AG09319 (cell line): ENCODE measurements at places on chromosomes 2 and 18.
A peak's percentile ranks its signal among the peaks of the same experiment; 100 is the strongest.

- DNase-seq = no peak
These were observed 12.6 kb downstream of the MRPL44 start for GRCh38 chr2:223969856-223970255.

GRCh38 chr2:60675301-60675700, 80.8 kb upstream of the PAPOLG start:
- DNase-seq = no peak

DNA sequence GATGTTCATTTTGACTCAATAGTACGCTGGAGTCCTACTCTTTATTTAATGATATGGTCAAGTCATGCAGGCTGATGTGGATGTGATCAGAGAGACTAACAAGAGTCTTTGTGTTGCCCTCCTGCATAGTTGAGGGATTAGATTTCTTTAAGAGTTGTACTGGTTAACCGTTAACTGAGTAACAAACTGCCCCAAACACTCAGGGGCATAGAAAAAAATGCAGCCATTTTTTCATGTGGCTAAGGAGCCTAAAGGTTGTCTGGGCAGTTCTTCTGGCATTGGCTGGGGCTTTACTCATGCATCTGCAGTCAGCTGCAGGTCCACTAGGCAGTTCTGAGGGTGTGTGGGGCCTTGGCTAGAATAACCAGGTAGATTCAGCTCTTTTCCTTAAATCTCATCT, 32.5 kb downstream of the DOCK10 start:
- no peak for DNase-seq

- no peak for DNase-seq
These were observed 128.5 kb downstream of the KCNE4 start for GRCh38 chr2:223180463-223180862.

GRCh38 chr18:24488824-24489493, 28.5 kb downstream of the HRH4 start:
- DNase-seq = no peak

GRCh38 chr2:152627351-152627957, 89.8 kb downstream of the PRPF40A start:
- no peak for DNase-seq

- no peak for DNase-seq
These were observed 174.3 kb downstream of the RBM43 start for GRCh38 chr2:151087377-151087776.

- no peak for DNase-seq
These were observed 207.9 kb downstream of the CMPK2 start for GRCh38 chr2:6657855-6658254.

GRCh38 chr2:132252894-132253264, 91.1 kb upstream of the ANKRD30BL start:
- no peak for DNase-seq

GRCh38 chr2:120559401-120559800, 176.3 kb upstream of the GLI2 start:
- DNase-seq = peak; percentile 86

DNA sequence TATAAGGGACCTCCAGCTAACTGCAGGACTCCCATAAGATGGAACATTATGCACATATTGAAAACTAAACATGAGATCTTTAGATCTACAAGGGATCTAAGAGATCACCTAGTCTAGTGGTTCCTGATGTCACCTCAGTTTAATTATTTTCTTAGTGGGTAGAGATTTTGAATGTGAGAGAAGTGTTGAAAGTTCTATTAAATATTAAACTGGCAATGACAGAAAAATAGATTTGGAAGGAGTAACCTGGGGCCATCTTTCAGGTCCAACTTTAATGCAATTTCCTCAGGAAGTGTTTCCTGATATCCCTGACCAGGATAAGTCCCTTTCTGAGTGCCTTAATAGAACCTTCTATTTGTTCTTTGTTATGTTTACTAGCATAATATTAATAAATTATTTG, 29.1 kb upstream of the CPS1 start:
- DNase-seq = no peak

- no peak for DNase-seq
These were observed 420.6 kb upstream of the UBE2E3 start for GRCh38 chr2:180559771-180560170.

- DNase-seq = no peak
These were observed 144.4 kb downstream of the MREG start for GRCh38 chr2:215868846-215869543.

DNA sequence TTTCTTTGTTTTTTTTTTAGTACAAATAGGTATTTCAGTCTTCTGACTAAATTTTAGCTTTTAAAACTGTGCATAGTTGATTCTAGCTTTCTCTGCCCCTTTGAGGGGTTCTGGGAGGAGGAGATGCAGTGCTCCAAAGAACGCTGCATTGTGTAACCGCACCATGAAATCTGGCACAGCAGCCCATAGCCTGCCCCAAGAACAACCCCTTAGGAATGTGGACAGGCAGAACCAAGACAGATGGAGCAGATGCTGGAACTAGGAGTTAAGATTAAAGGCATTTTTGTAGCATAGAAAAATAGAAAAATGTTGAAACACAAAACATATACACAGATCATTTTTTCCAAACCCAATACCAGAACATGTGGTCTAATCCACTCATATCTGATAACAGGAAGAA, 187.5 kb downstream of the SCG2 start:
- DNase-seq = peak; percentile 49

DNA sequence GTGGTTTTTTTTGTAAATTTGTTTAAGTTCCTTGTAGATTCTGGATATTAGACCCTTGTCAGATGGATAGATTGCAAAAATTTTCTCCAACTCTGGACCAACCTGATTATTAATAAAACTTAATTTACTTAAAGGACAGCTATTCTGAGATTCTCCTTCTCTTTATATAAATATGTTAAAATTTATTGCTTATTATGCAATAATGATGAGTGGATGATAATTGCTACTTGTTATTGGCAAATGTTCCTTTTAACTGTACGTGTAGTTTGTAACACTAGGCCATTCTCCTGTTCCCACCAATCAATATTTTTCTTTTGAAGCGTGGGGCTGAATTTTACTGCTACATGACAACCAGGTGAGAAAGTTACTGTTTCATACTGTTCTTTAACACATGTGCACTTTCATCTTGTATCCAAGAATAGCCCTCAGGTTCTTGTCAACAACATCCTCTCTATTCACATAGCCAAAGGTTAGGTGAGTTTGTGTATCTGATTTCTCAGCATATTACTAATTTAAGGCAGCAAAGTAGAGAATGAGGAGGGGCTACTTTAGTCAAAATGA, 16.6 kb upstream of the STK17B start:
- DNase-seq = no peak

DNA sequence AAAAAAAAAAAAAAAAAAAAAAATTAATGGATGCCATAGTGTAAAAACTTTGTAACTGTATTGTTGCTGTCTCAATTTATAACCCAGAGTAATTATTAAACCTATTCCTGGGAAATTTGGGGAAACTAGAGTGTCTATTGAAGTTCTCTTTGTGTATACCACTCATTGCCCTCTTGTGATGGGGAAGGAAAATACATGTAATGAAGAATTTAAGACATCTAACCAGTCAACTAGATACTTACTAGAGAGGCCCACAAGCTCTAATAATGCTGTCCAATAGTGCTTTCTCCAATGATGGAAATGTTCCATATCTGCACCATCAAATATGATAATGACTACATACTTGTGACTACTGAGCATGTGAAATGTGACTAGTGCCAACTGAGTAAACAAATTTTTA, 168.5 kb upstream of the SLC39A10 start:
- no peak for DNase-seq

GRCh38 chr2:239021224-239021623, 173.3 kb downstream of the TWIST2 start:
- no peak for DNase-seq

DNA sequence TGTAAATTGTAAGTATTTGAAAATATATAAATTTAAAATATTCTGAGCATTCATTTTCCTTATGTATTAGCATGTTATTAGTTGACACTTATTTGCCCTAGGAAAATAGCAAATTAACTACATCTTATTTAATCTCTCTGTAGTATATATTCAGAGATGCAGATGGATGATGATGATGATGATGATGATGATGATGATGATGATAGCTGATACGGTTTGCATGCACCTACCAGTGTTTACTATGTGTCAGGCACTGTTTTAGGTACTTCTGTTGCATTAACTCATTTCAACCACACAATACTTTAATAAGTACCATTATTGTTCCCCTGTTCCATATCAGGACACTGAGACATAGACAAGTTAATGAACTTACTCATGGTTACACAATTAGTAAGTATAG, 191.4 kb upstream of the BOD1L2 start:
- no peak for DNase-seq

DNA sequence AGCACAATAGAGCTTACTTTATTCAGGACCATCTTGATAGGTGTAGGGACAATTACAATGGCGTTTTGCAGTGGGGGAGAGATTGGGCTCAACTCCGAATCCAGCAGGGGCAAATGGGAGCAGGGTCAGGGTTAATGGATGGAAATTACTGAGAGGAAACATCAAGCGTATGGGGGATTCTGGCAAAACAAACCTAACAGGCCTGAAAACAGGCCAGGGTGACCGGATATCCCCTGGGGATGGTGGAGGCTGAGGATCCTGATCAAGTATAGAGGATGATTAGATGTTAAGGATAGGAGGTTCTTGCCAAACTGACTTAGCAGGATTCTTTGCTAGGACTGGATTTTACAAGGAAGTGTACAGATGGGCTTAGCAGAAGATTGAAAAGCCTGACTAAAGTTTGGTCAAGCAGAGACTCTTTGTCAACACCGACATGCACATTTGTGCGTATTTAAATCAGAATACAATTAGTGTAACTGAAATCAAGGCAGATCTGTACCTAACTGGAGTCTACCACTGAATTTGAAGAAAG, 54.5 kb upstream of the GPR45 start:
- no peak for DNase-seq

DNA sequence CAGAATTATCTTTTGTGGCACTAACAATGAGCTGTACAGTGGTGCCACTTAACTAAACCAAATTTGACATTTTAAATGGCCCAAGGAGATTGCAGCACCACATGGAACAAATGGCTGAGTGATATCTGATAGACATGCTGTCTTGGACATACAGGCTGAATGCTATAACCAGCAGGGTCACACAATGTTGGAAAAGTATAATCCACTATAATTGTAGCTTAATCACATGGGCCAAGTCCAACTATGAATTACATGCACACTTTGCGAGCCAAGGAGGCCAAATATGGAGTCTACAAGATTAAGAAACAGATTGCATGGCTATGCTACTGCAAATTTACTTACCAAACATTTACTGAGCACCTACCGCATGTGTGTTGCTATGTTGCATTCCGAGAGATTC, 69.0 kb downstream of the AOX1 start:
- DNase-seq = no peak

DNA sequence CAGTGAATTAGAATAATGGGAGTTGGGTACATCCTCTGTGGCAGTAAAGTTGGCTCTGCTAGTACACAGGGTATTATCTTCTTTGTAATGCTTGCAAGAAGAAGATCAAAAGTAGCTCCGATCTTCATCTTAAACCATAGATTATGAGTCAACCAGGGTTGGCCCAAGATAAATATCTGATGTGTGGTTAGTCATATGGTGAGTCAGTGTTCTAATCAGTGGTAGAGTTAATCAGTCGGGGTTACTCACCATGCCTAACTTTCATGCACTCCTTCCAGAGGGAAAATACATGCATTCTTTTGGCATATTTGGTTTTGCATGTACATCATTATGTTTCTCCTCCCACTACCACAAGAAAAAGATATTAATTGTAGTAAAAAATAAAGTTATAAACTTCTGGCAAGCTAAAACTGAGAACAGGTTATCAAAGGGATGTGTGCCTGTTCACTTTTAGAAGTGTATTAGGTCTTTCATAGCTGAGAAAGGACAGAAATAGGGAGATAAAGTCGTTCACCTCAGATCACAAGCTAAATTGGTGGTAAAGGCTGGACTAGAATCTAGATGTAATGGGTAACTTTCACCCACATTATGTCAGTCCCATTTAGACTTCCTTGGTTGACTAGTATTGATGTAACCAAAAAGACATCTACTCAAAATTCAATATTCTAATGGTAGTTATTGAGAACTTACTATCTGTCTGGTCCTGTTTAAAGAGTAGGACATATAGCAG, 684.4 kb downstream of the IRS1 start:
- DNase-seq = peak; percentile 85

DNA sequence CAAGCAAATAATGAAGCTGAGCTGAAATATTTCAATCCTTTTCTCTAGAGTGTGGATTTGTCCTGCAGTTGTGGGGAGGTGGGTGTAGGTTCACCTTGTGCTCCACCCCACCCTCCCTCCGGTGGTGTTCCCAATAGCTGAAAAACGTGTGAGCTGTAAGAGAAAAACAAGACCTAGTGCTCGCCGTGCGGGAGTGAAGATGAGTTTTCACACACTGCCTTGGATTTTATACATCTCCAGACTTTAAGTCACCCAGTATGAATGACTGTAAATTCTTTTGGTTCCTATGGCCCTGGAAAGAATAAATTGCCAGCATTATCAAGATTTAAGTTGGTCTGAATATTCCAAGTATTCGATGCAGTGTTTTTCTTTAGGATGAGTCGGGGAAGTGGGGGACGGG, 1.9 kb upstream of the SOX11 start:
- DNase-seq = no peak

DNA sequence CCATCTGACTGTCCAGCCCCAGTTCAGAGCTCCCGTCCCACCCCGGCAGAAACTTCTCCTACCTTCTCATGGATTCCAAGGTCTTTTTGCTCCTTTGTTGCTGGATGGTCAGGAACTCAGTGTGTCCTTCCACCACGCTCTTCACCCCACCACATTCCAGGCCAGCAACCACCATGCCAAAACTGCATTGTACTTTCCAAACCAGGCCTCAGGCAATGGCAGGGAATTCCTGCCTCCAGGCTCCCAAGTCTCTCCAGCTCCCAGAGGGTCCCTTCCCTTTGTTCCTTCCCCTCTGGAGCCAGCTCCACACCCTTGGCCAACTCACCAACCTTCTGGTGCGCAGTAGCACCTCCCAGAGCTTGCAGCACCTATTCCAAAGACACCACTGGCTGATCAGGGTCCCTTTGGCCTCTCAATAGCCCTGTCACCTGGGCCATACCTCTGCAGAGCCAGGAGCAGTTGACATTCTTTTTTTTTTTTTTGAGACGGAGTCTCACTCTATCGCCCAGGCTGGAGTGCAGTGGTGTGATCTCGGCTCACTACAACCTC, 8.1 kb downstream of the CHMP1B start:
- no peak for DNase-seq

GRCh38 chr2:81093031-81093430, 788.5 kb upstream of the LRRTM1 start:
- no peak for DNase-seq
